ENCODE measurements at places on chromosomes 3 and 15. TPM values are rescaled to one million over a fixed set of nuclear protein-coding genes. Genes with fewer than 3 reads are reported as not detected.

DNA sequence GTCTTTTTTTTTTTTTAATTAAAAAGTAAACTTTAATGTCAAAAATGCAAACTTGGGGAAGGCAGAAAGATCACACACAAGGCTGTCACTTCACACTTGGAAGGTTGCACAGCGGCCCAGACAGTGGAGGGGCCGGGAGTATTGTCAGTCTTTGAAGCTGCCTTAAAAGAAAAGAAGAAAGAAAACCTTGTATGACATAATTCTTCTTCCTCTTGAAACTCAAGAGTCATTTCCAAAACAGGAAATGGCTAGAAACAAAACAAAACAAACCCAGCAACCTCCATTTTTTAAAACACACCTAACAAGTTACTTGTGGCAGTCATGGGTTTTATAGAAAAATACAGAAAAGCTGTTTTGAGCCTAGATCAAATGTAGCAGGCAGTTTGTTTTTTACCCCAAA is 68.1 kb upstream of the MAGI1 start:
- no peak for DNase-seq

- DNase-seq = no peak
These were observed 65.4 kb downstream of the BDH1 start for GRCh38 chr3:197490098-197491058.

Gene KLHL40
- 0.26 TPM for polyA plus RNA-seq

GRCh38 chr3:105584003-105584790 is 217.5 kb downstream of the ALCAM start:
- no peak for DNase-seq

GRCh38 chr3:100486808-100487207 is 5.6 kb upstream of the TMEM45A start:
- DNase-seq = no peak

Gene FAM43A
- 1.9 TPM for polyA plus RNA-seq

Gene CNTN3
- polyA plus RNA-seq = 3.3 TPM

GRCh38 chr3:197709135-197709534 is 27.6 kb downstream of the RUBCN start:
- DNase-seq = no peak

Gene CTXN2
- not detected for polyA plus RNA-seq

DNA sequence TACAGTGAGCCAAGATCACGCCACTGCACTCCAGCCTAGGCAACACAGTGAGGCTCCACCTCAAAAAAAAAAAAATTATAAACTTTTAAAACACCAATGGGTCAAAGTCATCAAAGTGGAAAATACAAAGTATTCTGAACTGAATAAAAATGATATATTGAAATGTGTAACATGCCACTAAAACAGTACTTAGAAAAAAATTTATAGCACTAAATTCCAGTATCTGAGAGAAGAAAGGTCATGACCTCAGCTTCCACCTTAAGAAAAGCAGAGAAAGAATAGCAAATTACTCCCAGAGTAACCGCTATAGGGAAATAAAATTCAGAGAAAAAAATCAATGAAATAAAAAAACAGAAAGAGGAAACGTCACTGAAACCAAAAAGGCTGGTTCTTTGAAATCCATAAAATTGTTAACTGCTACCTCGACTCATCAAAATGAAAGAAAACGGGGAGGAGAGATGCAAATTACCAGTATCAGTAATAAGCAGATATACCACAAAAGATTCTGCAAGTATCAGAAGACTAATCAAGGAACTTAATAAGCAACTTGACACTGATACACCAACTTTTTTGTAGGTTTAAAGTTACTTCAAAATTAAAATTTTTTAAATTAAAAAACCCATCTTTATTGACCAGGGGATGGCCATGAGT is 20.8 kb downstream of the ATP13A3 start:
- no peak for DNase-seq

DNA sequence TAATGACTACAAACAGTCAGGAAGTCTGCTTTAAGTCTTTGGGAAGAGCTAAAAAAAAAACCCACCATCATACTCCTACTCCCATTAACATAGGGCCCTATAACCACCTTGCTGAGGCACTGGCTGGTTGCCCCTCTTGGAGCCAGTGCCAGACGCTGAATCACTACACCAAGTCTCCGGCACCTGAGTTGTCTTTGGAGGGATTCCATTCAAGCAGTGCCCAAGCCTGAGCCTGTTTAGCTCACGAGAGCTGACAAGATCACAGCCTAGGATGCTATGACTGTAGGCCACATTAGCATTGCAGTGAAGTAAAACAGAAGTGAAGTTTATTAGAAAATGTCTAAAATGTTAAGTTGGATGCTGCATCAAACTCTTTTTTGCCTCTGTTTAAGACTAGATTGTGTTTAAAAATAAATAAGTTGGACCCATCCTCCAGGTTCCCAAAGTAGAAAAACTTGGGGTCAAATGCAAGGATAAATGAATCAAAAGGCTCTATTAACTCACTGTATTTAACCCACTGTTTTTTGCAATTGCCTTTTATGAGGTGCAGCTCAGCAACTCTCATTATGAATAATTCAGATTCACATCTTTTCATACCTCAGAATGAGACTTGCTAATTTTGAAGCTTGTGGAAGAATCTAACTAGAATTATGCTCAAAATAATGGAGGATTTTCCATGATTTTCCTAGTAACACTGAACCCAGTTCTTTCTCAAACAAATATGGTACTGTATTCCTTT is 461.9 kb downstream of the FOXP1 start:
- DNase-seq = no peak

DNA sequence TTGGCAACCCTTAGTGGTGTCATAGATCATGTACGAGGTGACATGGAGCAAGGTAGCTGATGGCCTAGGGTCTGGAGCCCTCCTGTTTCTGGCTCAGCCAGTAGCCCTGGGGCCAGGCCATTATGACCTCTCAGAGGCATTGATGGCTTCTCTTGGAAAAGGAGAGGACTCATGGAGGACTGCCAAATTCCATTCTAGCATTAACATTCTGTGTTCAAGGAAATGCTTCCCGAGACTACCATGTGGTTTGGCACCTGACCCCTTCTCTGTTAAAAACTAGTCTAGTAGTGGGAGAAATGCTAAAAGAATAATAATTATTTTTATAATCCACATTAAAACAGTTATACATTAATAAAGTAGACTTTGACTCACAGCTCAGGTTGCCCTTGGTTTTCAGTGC is 40.2 kb upstream of the ADAMTSL3 start:
- no peak for DNase-seq

GRCh38 chr3:100040451-100041225 is 73.7 kb downstream of the FILIP1L start:
- DNase-seq = no peak

DNA sequence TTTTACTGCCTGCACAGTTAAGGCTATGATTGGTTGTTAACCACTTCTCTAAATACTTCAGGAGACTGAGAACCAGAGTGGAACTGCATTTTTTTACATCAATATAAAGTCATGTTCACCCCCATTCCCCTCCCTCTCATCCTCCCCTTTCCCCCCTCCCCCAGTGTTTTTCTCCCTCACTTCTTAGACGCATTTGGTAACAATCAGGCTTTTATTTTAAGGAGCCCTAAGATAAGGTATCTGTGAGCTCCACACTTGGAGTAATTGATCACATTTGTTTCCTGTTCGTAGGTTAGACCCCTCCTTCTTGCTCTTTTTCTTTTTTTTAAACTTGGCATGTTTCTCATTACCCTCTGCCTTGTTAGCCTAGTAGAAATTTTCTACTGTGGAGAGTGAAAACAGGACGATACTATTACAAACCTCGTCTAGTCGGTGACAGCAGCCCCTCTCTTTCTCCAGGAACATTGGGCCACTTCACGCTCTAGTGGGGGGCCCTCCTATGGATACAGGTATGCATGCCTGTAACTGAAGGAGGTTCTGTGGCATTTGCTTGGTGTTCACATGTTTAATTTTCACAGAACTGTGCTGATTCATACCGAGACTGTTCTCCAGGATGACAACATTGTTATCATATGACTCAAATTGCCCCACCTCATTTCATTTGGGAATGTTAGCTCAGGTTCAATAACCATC is 314.4 kb downstream of the MECOM start:
- DNase-seq = no peak

DNA sequence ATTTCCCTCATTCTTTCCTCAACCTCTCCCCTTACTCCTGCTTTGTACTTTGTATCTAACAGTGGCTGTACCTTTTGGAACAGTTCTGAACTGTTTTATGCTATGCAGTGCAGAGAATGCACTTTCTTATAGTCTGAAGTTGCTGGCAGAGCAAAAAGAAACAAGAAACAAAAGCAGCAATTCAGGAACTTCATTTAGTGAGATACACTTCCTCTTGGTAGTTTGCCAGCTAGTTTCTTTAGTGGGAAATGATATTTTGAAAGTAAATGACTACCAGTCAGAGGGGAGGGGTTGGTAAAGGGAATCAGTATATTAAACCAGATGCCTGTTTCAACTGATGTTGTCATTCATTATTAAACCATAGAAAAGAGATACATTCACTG is 55.0 kb upstream of the CHD2 start:
- no peak for DNase-seq

Gene DLG1
- polyA plus RNA-seq = 21.2 TPM

- no peak for DNase-seq
These were observed 44.6 kb upstream of the VILL start for GRCh38 chr3:37945807-37946530.

- DNase-seq = no peak
These were observed 147.6 kb downstream of the KLF13 start for GRCh38 chr15:31474059-31474868.

- DNase-seq = no peak
These were observed 211.5 kb downstream of the NFKBIZ start for GRCh38 chr3:102060814-102061213.

DNA sequence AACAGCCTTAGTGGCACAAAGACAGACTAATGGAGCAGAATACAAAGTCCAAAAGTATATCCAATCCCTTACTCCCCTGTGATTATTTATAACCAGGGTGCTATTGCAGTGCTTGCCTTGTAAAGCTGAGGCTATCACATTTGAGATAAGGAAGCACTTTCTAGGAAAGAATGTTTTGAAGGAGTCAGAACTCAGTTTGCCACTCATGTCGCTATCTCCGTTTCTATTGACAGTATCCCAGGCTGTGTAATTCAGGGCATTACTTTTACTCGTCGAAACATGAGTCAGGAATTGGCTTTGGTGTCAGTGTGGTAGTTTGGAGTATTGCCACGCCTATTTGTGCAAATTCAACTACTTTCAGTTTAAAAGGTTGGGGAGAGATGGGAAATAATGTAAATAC is 78.4 kb downstream of the FBXL2 start:
- no peak for DNase-seq

- no peak for DNase-seq
These were observed 29.5 kb downstream of the NANOGP8 start for GRCh38 chr15:35055416-35056105.

DNA sequence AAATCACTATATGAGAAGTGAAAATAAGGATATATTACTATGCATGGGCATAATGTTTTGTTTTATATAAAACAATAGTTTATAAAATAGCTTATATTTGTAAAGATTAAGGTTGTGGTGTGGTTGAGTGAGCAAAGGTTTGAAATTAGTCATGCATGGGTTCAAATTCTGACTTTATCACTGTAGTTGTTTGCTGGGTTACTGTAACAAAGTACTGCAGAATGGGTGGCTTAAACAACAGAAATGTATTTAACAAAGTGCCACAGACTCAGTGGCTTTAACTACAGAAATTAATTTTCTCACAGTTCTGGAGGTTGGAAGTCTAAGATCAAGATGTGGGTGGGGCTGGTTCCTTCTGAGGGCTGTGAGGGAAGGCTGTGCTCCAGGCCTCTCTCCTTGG is 184.8 kb upstream of the THRB start:
- no peak for DNase-seq

Gene HYKK
- 8.6 TPM for polyA plus RNA-seq

Gene ATP13A4
- polyA plus RNA-seq = not detected
